Activated T-cell treated with anti-CD3 and anti-CD28 coated beads for 48 hours (primary cell): ENCODE measurements at places on chromosomes 3 and 15.
A peak's percentile ranks its signal among the peaks of the same experiment; 100 is the strongest.

- no peak for DNase-seq
Observed at GRCh38 chr3:43213631-43214030, 72.7 kb upstream of the SNRK start.

DNA sequence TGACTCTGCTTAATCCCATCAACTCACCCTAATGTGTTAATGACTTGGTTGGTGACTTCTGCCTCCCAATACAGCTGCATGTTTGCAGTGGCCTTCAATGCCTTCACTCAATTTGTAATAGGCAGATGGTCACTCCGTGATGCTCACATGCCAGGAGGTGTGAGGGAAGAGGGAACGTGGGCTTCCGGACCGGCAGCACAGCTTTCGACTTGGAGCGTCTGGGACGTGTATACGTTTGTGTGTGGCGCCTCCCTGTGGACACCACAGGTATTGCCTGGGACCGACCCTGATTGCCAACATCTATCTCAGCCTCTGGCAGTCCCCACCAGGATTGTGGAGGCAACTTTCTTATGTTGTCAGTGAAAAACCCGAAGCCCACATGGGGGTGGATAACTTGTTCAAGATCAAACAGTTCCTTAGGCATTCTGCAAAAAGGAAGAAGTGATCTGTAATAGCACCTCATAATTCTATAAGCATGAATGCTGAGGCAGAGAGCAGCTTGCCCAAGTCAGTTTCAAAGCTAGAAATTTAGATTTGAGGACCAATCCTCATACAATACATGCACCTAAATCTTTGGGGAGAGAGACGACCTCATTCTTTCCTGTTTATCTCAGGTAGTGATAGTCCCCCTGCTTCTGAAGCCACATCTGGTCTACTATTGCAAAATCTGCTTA lies 16.9 kb downstream of the MRPL46 start:
- DNase-seq = peak; percentile 72

DNA sequence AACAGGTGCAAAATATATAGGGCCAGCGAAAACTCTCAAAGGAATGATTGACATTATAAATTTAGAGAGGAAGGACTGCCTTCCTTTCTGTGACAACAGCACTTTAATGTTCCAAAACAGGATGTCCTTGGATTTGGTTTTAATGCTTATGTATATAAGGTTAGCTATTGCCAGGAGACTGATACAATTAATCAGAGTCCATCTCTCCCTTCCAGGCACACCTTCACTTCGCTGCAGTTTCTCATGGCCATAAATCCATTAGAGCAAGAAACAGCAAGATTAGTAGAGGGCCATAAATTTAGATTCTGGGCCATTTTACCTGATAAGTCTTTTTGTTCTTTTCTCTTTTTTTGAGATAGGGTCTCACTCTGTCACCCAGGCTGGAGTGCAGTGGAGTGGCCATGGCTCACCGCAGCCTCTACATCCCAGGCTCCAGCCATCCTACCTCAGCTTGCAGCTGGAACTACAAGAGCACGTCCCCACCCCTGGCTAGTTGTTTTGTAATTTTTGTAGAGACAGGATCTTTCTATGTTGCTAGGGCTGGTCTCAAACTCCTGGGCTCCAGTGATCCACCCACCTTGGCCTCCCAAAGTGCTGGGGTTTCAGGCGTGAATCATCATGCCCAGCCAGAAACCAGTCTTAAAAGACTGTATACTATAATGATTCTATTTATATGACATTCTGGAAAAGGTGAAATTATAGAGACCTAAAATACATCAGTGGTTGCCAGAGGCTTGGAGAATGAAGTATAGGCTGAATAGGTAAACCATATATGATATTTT lies 15.7 kb upstream of the TFRC start:
- DNase-seq = no peak

DNA sequence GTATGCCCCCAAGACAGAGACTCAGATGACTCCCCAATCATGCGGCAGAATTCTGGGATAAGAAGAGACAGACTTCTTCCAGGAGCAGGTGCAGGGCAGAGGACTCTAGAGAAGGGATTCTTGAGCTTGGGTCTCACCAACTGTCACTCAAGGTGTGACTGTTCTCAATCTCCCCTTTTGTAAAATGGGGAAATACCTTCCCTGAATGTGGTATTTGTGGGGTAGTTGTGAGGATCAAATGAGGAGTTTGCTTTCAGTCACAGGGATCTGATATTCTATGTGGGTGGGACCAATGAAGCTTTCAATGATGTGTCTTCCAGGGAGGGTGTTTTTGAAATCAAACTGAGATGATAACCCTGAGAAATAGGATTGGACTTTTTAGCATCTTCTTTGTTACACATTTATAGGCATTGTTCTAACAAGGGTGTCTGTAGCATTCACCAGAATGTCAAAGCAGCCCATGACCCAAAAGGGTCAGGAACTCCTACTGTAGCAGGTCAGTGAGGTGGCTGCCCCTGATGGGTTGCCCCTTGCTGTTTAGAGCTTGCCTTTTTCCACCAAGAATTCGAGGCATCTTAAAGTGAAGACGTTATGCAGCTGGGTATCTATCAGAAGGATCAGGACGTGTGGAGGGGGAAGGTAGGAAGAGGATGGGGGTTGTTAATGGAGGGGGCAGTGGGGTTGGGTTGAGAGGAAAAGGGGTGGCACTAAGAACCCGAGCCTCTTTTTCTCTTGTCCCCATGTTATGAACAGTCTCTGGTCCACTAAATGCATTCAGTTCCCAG lies 28.8 kb downstream of the UMPS start:
- DNase-seq = no peak

GRCh38 chr3:121431726-121432517 lies 113.9 kb downstream of the POLQ start:
- no peak for DNase-seq

GRCh38 chr3:18672561-18672960 lies 247.4 kb upstream of the SATB1 start:
- no peak for DNase-seq
